RWPE1 (cell line): ENCODE measurements at places on chromosomes 2 and 18.

- no peak for DNase-seq
These were observed 53.9 kb downstream of the ASAP2 start for GRCh38 chr2:9260464-9260918.

GRCh38 chr2:61789807-61790602 is 63.9 kb downstream of the FAM161A start:
- no peak for DNase-seq

- no peak for DNase-seq
These were observed 2.4 kb downstream of the HNRNPLL start for GRCh38 chr2:38600242-38600891.

- DNase-seq, result no peak
These were observed 318.7 kb downstream of the CLIP4 start for GRCh38 chr2:29433920-29434319.

DNA sequence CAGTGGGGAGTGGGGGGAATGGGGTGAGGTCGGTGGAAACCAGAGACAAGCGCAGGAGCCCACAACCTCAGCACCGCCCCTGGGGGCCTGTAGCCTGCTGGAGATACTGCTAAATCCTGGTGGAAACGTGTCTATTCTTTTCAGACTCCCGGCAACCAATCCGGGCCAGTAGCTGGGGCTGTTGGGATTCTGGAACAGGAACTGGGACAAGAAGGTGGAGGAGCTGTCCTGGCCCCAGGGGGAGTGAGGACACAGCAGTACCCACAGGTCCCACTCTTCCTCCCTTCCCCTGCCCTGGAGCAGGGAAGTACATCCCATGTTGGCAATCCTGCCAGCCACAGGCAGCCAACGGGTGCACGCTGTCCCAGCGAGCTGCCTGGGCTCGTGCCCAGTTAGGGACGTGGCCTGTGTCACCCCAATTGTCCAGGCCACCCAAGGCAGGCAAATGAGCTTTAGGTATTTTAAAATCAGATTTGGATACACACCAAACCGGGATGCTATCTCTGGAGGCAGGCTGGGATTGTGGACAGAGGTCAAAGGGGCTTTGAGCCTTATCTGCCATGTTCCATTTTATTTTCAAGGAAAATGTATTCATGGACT is 51.8 kb downstream of the HS1BP3 start:
- no peak for DNase-seq

DNA sequence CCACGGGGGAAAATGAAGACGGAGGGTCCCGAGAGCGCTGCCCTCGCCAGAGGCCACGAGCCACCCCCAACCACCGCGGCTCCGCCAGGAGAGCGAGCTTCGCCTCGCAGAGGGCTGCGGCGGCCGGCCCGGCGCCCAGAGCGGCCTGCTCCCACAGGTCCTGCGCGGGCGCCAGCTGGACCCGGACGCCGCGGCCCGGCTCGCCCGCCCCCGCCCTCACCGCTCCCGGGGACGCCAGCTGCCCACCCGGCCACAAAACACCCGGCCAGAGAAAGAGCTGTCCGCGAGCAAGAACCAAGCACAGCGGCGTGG is 709 bp downstream of the PTPN2 start:
- DNase-seq, result peak; percentile 33

GRCh38 chr2:64780041-64780440 is 126.3 kb upstream of the SERTAD2 start:
- DNase-seq, result no peak

DNA sequence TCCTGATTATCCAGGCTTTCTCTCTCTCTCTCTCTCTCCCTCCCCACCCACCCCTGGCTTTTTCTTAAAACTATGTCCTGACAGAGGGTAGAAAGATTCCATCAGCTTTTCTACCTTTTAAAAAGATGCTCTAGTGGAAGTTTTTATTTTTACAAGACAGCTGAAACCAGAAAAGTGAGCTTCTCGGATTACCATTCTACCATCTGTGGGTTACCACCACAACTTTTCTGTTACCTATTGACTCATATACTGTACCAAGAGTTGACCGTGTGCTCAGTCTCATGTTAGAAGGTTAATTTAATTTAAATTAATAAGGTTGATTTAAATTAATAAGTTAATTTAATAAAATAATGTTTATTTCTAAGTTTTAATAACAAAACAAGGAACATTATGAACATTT is 137.6 kb downstream of the UPP2 start:
- DNase-seq, result peak; percentile 1

DNA sequence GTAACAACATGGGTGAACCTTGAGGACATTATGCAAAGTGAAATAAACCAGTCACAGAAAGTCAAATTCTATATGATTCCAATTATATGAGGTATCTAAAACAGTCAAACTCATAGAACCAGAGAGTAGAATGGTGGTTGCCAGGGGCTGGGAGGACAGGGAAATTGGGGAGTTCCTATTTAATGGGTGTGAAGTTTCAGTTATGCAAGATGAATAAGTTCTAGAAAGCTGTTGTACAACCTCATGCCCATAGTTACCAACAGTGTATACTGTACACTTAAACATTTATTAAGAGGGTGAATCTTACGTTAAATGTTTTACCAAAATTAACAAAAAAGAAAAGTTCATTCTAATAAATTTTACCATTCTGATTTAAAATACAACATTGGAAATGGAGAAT is 92.7 kb upstream of the WDSUB1 start:
- no peak for DNase-seq

DNA sequence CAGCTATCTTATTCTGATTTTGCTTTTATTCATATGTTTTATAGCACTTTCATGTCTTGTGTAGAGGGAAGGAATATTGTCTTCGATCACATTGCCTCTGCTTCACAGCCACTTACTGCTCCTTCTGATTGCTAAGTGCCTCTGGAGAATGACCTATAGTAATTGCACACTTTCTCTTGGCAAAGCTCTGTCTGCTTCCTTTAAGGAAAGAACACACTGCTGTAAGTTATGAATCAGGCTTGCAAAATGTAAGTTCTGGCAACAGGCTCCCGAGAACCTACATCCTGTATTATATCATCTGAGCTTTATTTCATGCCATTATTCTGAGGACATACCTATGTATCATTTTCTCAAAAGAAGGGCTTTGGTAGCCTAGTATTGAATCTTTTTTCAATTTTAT is 170.7 kb downstream of the ZNF804A start:
- DNase-seq, result peak; percentile 1

GRCh38 chr2:119179991-119180390 is 21.4 kb upstream of the C1QL2 start:
- no peak for DNase-seq

- DNase-seq, result no peak
These were observed 55.0 kb upstream of the DAPL1 start for GRCh38 chr2:158740127-158740526.

GRCh38 chr2:197805715-197806633 is 1.6 kb downstream of the PLCL1 start:
- no peak for DNase-seq

DNA sequence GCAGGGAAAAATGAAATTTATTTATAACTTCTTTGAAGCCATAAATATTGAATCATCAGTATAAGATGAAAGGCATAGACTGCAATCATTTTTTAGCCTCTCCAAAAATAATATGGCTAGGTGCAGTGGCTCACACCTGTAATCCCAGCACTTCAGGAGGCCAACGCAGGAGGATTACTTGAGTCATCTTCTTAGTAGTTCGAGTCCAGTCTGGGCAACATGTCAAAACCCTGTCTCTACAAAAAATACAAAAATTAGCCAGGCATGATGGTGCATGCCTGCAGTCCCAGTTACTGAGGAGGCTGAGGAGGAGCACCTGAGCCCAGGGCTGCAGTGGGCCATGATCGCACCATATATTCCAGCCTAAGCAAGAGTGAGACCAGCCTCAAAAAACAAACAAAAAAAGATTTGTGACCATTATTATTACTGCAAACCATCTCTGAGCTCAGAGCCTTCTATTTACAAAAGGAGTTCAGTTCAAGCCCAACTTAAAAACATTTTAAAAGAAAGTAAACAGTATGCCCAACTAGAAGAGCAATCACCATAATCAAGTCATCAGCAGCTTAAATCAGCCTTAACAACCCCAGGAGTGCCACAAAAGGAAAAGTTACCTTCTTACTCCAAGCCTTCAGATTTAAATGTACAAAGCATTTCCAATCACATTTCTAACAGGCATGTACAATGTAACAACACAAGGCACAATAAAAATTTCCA is 37.5 kb downstream of the KCNG3 start:
- no peak for DNase-seq

- DNase-seq, result no peak
These were observed 305.7 kb downstream of the NRXN1 start for GRCh38 chr2:50726186-50726585.
